ENCODE measurements at places on chromosomes 1 and 21.

- peaks cover 24% of the 10 kb centered on the region for H3K36me3 ChIP-seq
- DNase-seq = no peak
Measured at GRCh38 chr1:3842912-3843311, 14.1 kb downstream of the CEP104 start.

DNA sequence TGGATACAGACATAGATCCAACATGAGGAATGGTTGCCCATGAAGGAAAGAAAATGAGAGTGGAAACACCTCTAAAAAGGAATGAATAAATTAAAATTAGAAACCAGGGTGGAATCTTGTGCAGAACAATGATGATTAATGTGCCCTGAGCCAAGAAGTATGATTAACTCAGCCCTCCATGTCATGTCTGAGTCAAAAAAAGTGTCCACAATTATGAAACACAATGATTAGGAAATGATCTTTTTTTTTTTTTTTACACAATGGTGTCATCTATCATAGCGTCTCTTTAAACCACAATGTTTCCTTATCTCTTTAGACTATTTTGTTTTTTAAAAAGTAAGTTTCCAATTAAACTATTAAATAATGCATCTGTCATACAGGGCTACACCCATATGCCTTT lies 78.9 kb upstream of the RAB4A start:
- H3K27me3 ChIP-seq = no peaks in the 10 kb centered on the region
- H3K36me3 ChIP-seq = no peaks in the 10 kb centered on the region
- no peak for DNase-seq
- H3K4me1 ChIP-seq = no peaks in the 10 kb centered on the region

DNA sequence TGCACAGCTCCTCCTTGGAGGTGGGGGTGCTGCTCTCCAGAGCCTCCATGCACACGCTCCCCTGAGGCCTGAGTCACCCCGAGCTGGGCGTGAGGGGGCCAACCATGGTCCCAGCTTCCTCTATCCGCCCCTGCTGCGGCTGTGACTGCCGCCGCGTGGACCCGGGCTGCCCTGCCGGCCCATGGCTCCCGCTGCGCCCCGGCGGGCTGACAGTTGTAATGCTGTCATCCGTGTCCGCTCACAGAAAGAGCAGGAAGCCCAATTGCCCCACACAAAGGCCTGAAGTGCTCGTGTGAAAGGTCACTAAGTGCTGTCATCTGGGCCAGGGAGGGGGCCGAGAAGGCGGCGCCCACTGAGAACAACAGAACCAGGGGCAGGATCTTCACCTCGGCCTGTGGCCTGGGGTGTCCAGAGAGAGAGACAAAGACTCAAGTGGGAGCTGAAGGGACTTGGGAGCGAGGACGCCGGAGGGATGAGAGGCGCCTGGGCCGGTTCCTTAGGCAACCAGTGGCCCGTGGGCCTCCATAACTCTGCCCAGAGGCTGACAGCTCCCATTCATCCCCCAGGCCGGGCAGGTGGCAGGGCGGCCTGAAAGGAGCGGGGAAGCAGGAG lies 31.5 kb downstream of the OLIG1 start:
- H3K4me3 ChIP-seq = no peak overlapping the region
- H3K27ac ChIP-seq = no peak overlapping the region
- no peaks in the 10 kb centered on the region for H3K4me1 ChIP-seq

DNA sequence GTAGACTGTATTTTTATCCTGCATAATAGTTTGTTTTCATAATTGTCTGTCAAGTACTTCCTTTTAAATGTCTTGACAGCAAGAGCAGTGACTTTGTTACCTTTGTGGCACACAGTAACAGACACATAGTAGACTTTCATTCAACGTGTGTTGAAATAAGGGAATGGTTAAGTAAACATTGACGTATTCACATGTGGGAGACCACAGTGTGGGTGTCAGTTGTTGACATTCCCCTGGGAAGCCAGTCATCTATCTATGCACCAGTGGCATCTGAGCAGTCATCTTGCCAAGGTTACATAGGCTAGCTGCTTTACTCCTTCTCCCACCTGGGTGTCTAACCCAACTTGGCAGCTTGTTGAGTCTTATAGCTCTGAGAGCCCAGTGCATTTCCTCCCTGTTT lies 1.4 kb upstream of the NUP133 start:
- no peaks in the 10 kb centered on the region for H3K27me3 ChIP-seq
- peaks cover 5% of the 10 kb centered on the region for H3K36me3 ChIP-seq
- DNase-seq = no peak
- no peak overlapping the region for H3K27ac ChIP-seq
- H3K4me3 ChIP-seq = no peak overlapping the region

DNA sequence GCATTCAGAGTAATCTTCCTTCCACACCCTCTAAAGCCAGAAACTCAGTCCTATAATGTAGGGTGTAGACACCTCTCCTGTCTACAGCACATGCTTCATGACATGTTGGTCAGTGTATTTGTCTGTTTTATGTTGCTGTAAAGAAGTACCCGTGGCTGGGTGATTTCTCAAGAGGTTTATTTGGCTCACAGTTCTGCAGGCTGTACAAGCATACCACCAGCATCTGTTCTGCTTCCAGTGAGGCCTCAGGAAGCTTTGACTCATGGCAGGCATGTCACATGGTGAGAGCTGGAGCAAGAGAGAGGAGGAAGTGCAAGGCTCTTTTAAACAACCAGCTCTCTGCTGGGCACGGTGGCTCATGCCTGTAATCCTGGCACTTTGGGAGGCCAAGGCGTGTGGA lies 12.1 kb downstream of the PLOD1 start:
- no peaks in the 10 kb centered on the region for H3K4me1 ChIP-seq
- no peak overlapping the region for H3K4me3 ChIP-seq
- H3K36me3 ChIP-seq = peaks cover 21% of the 10 kb centered on the region
- H3K27ac ChIP-seq = no peak overlapping the region
- DNase-seq = no peak

All from lung (tissue), 17 donors.